ENCODE measurements at places on chromosomes 3 and 15.

DNA sequence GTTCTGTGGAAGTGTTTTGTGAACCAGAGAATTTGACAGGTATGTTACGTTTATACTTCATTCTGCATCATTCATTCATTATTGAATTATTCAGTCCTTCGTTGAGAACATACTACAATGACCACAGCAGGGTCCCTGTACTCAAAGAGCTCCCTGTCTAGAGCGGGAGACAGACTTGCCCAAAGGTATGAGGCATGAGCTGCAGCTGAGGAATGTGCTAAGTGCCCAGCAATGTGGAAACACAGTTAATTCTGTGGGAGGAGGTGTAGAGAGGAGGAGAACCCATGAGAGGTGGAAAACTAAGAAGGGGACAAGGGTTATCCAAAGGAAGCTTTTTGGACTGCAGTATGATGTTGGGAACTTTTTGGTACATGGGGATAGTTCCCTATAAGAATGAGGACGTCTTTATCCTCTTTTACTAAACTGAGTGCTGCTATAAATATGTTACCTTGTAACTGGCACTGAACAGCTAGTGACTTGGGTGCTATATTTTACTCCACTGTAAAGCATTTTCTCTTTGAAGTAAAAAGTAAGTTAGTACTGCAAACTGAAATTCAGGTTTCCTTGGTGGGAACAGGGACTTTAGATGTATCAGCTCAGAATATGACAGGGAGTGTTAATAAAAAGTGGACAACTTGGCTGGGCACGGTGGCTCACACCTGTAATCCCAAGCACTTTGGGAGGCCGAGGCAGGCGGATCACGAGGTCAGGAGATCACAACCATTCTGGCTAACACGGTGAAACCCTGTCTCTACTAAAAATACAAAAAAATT is 5.7 kb downstream of the SMAD3 start:
- no peak for DNase-seq

DNA sequence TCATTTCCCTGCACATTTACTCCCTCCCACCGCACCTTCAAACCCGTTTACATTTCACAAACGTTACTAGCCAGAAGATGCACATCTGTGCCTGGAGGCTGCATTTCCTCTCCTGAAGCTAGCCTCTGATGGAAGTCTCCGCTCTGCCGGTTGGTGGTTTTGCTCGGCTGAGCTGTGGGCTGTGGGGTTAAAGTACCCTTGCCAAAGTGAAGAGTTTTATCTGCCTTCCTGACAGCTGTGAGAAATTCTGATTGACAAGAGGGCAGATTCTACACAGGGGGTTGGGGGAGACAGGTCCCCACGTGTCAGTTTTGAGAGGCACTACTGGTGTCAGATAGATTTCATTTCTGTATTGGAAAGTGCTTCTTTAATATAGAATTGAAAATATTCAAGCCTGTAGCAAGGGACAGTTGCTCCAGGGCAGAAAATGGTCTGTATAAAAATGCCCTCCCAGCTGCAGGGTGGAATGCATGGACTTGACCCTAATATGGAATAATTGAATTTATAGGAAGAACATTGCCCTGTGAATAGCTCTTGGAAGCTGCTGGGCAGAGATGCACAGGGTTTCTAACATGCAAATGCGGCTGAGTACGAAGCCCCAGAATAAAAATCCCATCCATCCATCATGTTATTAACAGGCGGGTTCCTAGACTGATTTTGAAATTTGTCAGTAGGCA is 201.1 kb upstream of the RGMA start:
- no peak for DNase-seq

DNA sequence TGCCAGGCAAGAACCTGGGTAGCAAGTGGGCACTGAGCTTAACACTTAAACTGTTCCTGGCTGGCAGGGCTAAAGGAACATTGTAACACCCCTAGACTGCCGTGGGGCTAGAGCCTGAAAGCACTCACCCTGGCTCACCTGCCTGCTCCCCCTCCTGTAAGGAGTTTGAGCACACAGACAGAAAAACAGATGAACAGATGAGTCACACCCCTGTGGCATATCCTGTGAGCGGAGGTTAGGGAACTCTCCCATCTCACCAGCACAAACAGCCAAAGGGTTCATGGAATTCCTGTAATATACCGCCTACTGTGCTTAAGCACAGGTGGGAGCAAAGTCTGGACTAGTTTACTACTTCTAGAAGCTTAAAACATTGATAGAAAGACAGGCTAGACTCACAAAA is 300.1 kb downstream of the ROBO1 start:
- DNase-seq: no peak

DNA sequence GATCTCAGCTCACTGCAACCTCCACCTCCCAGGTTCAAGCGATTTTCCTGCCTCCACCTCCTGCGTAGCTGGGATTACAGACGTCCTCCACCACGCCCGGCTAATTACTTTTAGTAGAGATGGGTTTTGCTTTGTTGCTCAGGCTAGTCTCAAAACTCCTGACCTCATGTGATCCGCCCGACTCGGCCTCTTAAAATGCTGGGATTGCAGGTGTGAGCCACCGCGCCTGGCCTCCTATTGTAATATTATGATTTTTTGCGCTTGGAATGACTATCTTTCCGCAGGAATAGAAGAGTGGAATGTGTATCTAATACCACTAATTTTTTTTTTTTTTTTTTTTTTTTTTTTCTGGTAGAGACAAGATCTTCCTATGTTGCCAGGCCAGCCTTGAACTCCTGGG is 1.8 kb downstream of the ARL8B start:
- DNase-seq: no peak

- no peak for DNase-seq
These were observed 628.4 kb upstream of the ALCAM start for GRCh38 chr3:104738271-104738670.

DNA sequence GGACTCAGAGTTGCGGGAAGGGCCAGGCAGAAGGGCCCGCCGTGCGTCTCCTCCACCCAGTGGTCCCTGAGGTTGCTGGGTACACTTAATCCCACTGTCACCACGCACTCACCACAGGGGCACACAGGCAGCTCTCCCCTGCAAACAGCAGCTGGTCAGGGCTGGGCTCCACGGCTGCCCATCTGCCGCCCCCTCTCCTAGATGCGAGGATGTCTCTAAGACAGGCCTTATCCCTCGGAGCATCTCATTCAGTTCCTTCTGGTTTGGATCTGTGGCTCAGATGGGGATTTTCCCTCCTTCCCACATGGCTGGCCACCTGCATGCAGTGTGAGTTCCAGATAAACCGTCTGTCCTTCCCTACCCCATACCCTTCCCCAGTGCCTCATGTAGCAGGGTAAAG is 26.3 kb downstream of the MRPS11 start:
- no peak for DNase-seq

DNA sequence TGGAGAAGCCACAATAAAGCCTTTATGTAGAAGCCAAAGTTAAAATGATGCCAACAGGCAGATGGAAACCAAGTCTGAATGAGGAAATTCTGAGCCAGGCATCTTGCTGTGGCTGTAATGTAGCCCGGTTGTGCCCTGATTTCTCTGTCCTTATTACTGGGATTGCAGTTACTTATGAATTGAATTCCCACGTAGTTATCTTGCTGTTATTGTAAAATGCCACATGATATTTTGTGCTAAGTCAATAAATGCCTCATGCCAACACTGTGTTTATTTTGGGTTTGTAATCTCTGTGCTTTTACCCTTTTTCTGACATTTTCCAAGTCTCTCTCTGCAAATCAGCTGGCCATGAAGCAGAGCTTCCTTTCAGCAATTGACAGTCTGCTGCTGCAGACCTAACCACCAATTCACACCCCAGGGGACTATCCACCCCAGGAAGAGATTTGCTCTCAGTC is 486.1 kb upstream of the GOLIM4 start:
- no peak for DNase-seq

- DNase-seq: no peak
These were observed 11.1 kb downstream of the RUVBL1 start for GRCh38 chr3:128112357-128112968.

GRCh38 chr15:51195459-51195858 is 100.8 kb upstream of the TNFAIP8L3 start:
- no peak for DNase-seq
